Upper lobe of right lung (tissue), 1 donor: ENCODE measurements at places on chromosomes 3 and 15. TPM values are rescaled to one million over a fixed set of nuclear protein-coding genes. Genes with fewer than 3 reads are reported as not detected.

The TNFAIP8L3 gene
- 10.9 TPM for total RNA-seq

DNA sequence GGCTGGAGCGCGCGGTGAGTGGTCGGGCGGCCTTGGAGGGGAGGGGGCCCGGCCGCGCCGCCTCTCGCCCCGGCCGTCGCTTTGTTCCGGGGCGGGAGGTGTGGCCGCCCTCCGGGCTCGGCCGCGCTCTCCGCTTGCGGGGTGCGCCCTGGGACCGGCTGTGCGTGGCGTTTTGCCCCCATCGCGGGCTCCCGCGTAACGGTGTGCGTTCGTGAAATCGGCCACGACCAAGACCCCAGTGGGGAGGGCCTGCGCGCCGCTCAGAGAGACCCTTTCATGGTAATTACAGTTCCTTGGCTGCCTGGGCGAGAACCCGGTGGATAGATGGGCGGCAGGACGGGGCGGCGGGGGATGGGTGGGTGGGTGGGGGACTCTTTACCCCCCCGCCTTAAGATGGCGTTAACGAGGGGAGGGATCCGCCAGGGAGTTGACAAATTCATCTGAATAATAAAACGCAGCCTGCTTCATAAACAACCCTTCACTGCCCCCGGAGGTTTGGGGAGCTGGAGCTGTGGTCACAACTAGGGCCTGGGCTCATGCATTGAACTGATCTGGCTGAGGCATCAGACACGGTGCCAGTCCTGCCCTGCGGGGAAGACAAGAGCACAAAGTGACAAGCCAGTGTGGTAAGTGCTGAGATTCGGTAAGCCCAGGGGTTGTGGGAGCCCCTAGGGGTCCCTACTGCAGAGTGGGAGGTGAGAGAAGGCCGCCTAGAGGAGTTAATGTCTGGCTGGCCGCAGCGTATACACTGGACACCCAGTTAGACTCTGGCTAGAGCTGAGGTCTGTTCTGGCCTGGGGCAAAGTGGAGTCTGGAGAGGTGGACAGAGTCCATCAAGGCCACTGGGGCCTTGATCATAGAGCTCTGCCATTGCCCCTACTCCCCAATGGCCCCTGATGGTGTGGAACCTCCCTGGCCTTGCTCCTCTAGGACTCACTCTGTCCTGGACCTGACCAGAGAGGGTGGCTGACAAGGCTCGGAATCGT, 668 bp downstream of the MRAS start:
- no peak for DNase-seq

DNA sequence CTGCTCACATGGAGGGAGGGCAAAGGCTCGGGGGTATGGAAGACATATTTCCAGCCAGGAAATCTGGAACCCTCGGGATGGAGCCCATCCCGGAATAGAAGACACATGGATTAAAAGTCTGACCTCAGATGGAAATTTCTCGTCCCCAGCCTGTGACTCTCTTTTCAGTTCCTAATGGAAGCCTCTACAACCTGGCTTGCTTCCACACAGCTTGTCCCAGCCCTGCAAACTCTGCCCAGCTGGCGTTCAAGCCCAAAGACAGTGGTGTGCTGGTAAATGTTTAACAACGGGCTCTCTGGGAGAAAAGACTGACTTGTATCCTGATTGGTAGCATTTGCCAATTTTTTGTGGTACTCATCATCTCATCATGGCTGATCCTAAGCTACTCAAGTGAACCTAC, 35.6 kb upstream of the TLE3 start:
- no peak for DNase-seq

The DNAH1 gene
- total RNA-seq: 11.2 TPM

DNA sequence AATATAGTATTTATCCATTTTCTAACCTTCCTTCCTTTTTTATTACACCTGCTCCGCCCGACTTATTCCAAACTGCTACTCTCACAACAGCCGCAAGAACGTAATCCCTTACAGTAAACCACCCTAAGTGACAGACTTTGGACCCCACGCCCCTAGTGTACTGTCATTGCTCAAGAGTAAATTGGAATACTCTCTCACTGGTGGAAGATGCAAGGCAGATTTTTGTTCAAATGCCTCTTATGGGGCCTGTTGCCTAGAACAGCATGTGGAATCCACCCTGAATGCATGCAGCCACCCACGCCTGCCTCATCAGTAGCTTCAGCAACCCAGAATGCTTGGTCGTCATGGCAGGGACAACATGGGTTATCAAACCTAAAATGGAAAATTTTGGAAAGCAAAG, 226.2 kb upstream of the ST8SIA2 start:
- DNase-seq: no peak

GRCh38 chr3:140545756-140546155, 132.1 kb upstream of the TRIM42 start:
- no peak for DNase-seq

DNA sequence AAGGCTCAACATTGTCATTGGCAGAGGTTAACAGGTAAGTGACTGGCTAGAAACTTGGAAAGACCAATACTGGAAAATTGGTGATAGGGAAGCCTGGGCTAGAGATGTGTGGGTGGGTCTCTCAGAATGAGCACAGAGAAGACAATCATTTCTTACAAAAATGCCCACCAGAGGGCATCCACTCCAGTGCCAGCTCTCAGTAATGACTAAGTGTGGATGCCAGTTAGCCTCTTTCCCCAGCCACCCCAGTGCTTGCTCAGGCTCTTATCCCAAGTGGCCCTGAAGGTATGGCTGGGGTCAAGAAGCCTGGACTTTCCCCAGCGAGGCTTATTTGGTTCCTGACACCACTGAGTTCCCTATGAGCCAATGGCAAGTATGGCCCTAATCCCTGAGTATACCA, 115.9 kb upstream of the ST8SIA2 start:
- DNase-seq: no peak
